H4 (cell line): ENCODE measurements at places on chromosomes 3 and 15. TPM values are rescaled to one million over a fixed set of nuclear protein-coding genes. Genes with fewer than 3 reads are reported as not detected.

Gene STARD5
- total RNA-seq: 2.9 and 3.2 TPM in 2 replicates

DNA sequence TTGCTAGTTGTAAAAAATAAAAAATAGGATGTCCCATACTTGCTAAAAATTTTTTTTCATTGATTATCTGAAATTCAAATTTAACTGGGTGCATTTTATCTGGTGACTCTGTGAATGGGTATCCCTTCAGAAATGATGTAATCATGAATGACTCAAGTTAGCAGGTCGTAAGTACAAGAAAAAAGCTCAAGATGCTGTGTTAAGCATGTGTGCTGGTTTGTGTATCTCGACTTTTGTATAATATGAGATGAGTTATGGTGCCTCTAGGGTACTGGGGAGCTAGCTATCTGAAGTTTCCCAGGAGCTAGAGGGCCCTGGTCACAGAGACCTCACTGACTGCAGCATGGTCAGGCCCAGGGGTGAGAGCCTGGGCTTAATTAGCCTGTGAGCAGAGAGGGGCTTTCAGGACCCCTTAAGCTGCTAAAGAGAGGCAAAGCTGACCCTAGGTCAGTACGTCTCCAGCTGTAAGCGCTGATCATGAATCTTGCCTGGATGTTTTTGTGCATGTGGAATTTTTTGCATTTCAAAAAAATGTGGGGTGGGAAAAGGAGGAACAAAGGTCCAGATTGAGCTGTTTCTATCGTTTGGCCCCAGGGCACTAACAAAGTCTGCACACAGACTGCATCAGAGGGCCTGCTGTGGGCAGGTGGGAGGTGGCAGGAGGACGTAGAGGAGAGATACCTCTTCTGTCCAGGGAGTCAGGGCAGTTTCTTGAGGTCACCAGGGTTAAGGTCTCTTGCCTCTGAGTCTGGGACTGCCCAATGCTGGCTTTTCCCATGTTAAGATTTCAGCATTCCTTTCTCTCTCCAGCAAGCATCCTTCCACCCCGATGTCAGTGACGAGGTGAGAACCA, 233.2 kb upstream of the TPM1 start:
- DNase-seq: no peak

GRCh38 chr3:57627976-57628375, 30.8 kb upstream of the ARF4 start:
- DNase-seq: no peak

DNA sequence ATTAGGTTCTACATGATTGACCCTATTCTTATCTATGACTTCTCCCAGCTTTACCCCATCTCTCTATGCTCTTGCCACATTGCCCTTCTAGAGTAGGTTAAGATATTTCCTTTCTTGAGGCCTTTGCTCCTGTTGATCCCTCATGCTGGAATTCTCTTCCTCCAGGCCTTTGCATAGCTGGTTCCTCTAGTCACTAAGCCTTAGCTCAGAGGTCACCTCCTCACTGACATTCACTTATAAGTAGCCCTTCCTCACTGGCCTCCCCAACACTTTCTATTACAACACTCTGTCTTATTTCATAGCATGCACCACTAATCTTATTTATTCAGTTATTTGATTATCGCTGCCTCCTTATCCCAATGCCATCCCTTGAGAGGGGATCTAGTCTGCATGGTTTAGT, 228.4 kb upstream of the COL8A1 start:
- DNase-seq: no peak

Gene CYP8B1
- not detected in 2 replicates for total RNA-seq

Gene PATL2
- 0.12 and 0.77 TPM in 2 replicates for total RNA-seq

Gene GOLGA8M
- 0.95 TPM in 1 of 2 replicates, not detected in the other for total RNA-seq
